Mammary epithelial cell (primary cell): ENCODE measurements at places on chromosomes 7 and 10. TPM values are rescaled to one million over a fixed set of nuclear protein-coding genes. Genes with fewer than 3 reads are reported as not detected.
A peak's percentile ranks its signal among the peaks of the same experiment; 100 is the strongest.

GRCh38 chr10:60654813-60655464 lies 123.3 kb upstream of the CDK1 start:
- peak; percentile 72 for DNase-seq

GRCh38 chr7:108299251-108299973 lies 156.8 kb downstream of the NRCAM start:
- DNase-seq = peak; percentile 70

GRCh38 chr10:125692601-125693523 lies 9.9 kb upstream of the TEX36 start:
- peak; percentile 23 for DNase-seq

- DNase-seq = no peak
Observed at GRCh38 chr7:101933688-101934121, 116.3 kb downstream of the CUX1 start.

DNA sequence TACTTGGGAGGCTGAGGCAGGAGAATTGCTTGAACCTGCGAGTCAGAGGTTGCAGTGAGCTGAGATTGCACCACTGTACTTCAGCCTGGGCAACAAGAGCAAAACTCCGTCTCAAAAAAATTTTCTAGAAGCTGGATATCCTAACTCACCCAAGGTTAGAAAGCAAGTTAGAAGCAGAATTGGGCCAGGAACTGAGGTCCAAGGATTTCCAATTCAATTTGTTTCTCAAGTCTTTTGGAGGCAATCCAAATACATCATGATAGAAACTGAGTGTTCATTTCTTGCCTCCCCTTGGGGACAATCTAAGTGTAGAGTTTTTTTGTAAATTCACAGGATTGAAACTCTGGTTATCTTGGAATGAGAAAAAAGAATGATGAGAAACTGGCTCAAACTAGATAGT lies 45.5 kb downstream of the LAMB1 start:
- no peak for DNase-seq

DNA sequence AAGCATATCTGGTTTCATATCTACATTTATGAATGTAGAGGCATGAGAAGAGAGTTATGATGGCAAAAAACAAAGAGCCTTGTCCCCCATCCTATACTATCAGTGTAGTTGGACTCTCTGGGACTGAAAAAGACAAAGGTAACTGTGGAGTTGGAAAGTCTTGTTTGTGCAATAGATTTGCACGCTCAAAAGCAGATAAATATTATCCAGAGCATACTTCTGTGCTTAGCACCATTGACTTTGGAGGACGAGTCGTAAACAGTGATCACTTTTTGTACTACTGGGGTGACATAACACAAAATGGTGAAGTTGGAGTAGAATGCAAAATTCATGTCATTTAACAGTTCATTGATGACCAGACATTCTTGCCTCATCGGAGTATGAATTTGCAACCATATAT lies 85.2 kb upstream of the EGFR start:
- DNase-seq = no peak

DNA sequence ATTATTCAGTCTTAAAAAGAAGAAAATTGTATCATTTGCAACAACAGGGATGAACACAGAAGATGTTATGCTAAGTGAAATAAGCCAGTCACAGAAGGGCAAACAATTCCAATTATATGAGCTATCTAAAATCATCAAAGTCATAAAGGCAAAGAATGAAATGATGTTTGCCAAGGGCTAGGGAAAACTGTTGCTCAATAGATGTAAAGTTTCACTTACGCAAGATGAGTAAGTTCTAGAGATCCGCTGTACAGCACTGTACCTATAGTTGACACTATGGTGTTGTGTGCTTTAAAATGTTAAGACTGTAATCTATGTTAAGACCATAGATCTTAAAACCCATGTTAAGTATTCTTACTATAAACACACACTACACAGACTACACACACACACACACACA lies 904.6 kb upstream of the LRRN3 start:
- DNase-seq = no peak

GRCh38 chr7:24595671-24596418 lies 22.6 kb downstream of the PALS2 start:
- DNase-seq = no peak

DNA sequence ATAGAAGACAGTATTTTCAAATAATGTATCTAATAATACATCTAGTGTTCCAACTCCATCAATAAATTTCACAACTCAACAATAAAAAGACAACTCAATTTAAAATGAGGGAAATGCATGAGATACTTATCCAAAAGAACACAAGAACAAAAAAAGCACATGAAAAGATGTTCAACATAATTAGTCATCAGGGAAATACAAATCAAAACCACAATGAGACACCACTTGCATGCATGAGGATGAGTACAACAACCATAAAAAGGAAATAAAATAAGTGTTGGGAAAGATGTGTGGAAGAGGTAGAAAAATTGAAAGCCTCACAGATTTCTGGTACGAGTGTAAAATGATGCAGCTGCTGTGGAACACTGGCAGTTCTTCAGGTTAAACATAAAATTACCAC lies 111.6 kb upstream of the PTPRZ1 start:
- DNase-seq = peak; percentile 84

DNA sequence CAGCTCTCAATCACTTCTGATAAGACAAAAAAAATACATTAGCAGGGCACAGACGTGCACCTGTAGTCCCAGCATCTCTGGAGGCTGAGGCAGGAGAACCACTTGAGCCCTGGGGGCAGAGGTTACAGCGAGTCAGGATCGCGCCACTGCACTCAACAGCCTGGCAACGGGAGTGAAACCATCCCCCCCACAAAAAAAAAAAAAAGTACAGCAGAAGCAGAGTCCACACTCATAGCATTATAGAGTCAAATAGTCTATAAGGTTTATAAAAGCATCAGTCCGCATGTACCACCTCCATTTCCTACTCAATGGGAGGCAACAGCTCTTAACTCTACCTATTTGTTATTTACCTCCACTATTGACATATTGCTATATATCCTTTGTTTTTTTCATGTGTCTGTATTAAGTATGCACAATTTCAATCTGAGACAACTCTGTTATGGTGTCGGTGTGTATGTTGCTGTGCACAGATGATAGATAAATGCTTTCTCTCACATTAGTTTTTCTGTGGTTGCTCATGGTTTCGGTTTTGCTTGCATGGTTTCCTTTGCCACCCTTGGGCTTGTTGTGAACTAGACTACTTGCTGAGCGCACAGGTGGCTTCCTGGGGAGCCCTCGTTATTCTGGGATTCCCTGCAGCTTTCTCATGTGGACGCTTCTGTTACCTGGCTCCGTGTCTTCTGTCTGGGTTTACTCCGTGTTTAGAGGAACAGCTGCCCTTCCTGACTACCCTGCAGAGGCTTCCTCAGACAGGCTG lies 40.4 kb downstream of the PROSER2 start:
- no peak for DNase-seq

DNA sequence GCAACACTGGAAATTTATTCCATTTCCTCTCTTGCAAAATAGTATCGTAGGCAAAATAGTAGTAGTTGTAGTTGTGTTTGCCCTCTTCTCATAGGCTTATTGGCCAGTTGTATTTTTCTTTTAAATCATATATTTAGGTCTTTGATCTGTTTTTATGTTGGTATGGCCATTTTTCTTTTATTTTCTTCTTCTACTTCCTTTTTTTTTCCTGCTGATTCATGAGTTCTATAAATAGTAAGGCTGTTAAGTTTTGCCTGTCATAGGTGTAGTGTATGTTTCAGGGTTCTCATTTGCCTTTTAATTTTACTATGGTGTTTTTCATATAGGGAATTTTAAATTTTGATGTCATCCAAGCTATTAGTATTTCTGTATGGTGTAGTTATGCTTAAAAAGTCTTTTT lies 25.4 kb upstream of the MRC1 start:
- no peak for DNase-seq

DNA sequence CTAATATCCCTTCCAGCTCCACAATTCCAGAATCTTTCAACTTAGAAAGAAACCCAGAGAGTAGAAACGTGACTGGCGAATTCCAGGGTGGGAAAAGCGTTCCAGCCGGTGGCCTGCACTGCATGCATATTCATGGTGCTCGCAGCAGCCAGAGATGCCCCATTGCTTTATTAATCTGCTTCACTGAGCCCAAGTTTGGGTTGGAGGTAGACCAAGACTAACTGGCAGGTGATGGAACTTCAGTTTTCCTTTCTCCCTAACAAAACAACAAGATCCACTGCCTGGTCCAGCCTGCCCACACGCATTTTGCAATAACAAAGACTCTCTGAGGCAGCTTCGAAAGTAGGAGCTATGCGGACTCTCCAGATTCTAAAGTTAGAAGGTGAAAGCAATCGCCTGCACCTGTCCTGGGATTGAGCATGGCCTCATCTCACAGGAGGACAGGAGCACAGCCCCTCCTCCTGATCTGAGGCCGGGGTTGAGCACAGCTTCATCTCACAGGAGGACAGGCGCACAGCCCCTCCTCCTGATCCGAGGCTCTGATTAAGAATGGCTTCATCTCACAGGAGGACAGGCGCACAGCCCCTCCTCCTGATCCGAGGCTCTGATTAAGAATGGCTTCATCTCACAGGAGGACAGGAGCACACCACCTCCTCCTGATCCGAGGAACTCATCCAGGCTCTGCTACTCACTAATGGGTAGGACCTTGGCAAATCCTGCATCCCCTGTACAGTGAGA lies 127.8 kb upstream of the LANCL2 start:
- DNase-seq = no peak

- no peak for DNase-seq
Observed at GRCh38 chr7:37656913-37657530, 26.5 kb upstream of the GPR141 start.

GRCh38 chr10:33498391-33498891 lies 164.0 kb upstream of the NRP1 start:
- DNase-seq = no peak

DNA sequence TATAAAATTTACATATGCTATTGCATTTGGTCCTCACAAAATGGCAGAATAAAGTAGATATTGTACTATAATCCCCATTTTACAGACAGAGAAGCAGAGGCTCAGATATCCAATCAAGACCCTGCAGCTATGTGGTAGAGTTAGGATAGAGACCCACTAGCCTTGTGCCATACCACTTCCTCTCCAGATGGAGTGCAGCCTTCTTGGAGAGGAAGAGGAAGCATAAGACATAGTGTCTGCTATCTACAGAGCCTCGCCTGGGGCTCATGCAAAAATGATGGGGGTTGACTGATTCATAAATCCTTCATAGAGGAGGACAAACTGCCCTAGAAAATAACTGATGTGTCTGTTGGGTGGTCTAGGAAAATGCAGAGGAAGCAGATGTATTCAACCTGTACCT lies 447.3 kb downstream of the KCNMA1 start:
- DNase-seq = no peak

- DNase-seq = peak; percentile 18
Observed at GRCh38 chr10:60048091-60048501, 141.7 kb upstream of the CCDC6 start.

DNA sequence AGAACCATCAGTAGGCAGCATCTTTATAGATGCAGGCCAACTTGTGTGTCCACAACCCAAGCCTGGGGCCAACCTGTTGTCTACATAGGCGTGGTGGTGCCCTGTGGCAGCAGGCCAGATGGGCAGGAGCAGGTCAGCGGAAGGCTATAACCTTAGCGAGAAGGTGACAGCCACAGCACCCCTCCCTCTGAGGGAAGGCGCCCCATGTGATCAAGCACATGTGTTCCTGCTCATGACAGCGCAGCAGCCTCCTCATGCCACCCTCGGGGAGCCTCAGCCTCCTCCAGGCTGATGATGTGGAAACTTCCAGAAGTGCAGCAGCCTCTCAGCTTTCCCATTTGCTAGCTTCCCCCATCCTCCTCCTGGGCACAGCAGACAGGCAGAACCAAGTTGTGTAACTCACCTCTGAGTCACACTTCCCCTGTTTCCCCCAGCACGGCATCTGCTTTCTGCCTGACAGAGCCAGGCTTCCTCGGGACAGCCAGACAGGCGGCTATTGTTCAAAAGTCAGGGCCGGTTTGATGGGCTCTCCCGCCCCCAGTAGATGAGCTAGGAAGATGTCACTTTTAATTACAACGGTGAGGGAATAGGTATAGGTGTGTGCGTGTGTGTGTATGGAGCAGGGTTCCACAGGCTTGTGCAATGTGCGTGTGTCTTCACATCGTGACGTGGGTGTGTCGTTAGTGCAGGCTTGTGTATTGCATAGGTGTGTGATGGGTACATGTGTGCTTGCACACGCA lies 312.0 kb upstream of the ZMIZ1 start:
- DNase-seq = peak; percentile 97

DNA sequence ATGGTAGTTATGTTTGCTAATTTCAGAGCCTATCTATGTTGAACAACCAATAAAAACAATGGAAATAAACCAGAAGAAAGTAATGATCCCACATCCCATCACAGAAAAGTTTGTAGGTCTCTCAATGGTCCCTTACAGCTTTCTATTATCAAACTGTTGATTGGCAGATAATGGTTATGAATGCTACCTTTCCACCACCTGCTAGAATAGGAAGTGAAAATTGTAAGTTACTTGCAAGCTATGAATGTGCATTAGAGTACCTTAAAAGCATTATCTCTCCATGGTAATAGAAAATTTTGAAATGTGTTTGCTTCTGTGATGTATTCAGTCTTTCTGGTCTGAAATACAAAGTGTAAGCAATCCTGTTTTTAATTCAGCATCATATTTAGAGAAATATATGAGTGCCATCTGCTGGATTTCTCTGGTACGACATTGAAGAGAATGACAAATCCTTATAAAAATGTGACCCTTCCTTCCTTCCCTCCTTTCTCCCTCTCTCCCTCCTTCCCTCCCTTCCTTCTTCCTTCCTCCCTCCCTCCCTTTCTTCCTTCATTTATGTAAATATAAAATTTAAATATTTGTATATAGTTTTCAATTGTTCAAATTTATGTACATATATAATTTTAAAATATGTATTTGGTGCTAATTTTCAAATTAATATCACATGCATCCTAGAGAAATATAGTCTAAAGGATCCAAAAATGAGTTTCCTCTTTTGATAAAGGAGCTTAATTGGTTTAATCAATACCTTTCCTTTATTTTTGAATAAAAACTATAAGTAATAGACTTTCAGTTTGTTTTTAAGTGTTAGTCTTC lies 41.4 kb upstream of the PNLIPRP3 start:
- DNase-seq = peak; percentile 33

- no peak for DNase-seq
Observed at GRCh38 chr10:102163342-102163989, 11.3 kb downstream of the NOLC1 start.

The RNF133 gene
- total RNA-seq = 0.17 TPM

The NCAPG2 gene
- total RNA-seq = 3.2 TPM

The PPP1R17 gene
- not detected in 2 replicates for total RNA-seq

The TES gene
- total RNA-seq = 189 and 274 TPM in 2 replicates

The ZNF25 gene
- total RNA-seq = 5.7 TPM

The CALHM3 gene
- total RNA-seq = not detected in 2 replicates

The POLR2J3 gene
- 31.0 and 36.6 TPM in 2 replicates for total RNA-seq

The WEE2 gene
- total RNA-seq = not detected

The FAM204A gene
- total RNA-seq = 73.2 and 105 TPM in 2 replicates

The CRHR2 gene
- total RNA-seq = not detected

The STK31 gene
- not detected in 2 replicates for total RNA-seq

The TRIM4 gene
- 23.2 and 24.0 TPM in 2 replicates for total RNA-seq

The VGF gene
- not detected for total RNA-seq
